ENCODE measurements at places on chromosomes 1 and 21.

- DNase-seq: no peak
Measured at GRCh38 chr1:82108843-82109242, 308.1 kb downstream of the ADGRL2 start.

GRCh38 chr1:12040457-12041051 lies 21.3 kb downstream of the MIIP start:
- DNase-seq: peak; percentile 93

GRCh38 chr1:35935442-35936388 lies 4.8 kb downstream of the AGO3 start:
- DNase-seq: no peak

GRCh38 chr21:28554660-28555475 lies 437.8 kb downstream of the LTN1 start:
- DNase-seq: no peak

GRCh38 chr21:44980562-44981489 lies 41.0 kb downstream of the SLX9 start:
- no peak for DNase-seq

DNA sequence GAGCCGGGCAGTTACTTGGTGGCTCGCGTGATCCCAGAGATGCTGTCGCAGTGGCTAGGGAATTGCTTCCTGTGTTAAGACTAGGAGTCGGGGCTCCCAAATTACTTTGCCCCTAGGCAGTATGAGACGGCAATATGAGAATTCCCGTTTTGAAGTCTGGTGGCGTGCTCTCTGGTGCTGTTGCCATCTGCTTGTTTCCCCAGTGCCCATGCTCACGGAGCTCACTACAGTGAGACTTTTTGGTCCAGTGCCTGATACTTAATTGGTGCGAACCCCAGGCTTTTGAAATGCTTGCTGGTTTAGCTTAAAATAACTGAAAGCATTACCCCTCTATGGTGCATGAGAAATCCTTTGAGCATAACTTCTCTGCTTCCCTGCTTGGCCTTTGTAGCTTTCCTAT lies 22.3 kb downstream of the AGT start:
- DNase-seq: no peak

GRCh38 chr21:36291509-36291908 lies 28.5 kb upstream of the MORC3 start:
- DNase-seq: no peak

GRCh38 chr1:70487910-70488665 lies 77.0 kb downstream of the CTH start:
- no peak for DNase-seq

- no peak for DNase-seq
Measured at GRCh38 chr1:37131281-37131680, 97.0 kb upstream of the GRIK3 start.

DNA sequence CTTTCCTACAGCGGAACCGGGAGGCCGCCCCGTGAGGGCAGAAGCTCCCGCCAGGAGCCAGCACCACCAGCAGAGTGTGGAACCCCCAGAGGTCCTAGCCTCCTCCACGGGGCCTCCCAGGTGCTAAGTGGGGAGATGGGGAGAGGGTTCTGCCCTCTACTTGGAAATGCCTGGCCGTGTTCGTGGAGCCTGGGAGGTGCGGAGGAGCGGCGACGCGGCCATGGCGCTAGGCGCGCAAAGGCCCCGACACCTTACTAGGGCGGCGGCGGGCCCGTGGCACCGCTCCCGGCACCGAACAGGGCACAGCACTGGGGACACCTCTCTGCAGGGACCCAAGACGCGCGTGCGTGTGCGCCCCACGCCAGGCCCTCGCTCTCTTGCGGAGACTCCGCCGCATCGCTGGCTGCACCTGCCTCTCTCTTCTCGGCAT lies 1.3 kb upstream of the CACNA1E start:
- DNase-seq: no peak

DNA sequence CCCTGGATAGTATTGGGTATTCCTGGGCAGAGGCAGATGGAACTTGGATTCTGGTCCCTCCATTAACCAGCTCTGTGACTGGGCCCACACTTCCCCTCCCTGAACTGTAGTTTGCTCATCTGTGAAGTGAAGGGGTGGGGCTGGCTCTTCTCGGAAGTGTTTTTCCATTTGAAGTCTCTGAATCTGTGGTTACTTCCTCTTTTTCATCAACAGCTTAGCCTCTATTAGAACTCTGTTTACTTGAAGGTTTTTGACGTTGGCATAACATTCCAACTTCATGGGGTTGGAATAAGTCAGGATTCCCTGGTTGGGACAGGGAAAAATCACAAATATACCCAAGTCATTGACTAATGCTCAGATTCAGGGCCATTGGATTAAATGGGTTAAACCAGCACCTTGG lies 3.6 kb downstream of the KIAA0040 start:
- no peak for DNase-seq

DNA sequence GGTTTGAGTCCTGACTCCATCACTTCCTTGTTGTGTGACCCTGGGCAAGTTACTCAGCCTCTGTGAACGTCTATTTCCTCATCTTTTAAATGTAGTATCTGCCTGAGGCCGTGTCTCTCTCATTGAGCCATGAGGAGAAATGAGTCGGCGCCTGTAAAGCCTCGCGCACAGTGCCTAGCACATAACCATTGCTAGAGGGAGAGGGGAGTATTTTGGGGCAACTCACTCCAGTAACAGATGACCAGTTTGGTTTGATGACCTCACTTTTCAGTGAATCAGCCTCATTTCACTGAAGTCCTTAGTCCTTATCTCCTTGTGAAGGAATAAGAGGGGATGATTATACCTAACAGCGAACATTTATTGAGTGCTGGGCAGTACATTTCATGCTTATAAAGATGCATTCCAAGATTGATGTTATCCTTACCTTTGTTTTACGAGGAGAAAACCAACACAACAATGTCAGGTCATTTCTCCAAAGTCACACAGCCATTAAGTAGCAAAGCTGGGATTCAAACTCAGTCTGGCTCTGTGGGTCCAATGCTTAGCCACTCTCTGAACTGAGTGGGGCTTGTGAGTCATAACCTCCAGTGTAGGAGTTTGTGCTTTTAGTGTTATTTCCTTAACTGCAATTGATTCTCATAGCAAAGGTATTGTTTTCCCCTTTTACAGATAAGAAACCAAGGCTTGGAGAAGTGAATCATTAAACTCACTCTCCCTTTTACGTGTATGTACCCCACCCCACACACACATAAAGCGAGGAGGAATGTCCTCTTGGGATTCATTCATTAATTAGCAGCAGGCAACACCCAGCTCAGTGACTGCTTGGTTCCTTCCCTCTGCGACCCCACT lies 25.9 kb downstream of the KCNC4 start:
- DNase-seq: peak; percentile 5

DNA sequence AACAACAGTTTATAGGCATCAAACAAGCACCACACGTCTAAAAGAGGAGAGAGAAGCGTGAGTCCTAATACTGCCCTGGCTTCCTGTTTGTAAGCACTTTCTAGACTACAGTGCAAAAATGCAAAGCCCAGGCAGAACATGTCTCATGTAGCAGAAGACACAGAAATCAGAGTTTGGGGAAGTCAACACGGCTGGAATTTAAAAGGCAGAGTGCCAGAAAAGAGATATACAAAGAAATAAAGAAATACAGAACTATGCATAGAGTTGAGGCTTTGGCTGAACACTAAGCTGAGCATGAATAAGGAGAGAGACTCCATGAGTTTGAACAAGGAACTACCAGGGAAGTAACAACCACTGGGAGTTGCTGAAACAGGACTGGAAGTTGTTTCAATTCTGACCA lies 566.6 kb upstream of the NR5A2 start:
- no peak for DNase-seq

DNA sequence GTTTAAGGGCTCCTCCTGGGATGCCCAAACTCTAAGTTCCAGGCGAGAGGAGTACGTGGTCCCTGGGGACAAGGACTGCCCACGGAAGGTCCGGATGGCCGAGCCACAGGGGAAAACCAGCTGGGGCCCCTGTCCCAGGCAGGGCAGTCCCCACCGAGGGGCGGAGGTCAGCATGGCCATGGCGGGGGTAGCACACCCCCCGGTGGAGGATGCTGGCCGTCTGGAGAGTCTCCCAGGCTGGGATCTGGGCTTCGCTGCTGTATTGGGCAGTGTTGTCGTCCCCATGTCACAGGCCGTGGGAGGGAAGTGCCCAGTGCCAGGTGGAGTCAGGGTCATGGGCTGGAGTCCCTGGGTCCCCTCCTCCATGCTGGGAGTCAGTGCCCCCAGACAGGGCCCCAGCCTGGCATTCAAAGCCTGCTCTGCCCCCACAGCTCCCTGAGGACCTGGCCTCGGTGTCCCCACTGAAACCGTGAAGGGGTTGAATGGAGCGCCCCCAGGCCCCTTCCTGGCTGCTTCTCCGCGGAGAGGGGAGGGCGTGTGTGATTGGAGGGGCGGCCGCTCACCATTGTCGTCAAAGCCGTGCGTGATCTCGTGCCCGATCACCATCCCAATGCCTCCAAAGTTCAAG lies 6.8 kb downstream of the PRXL2B start:
- no peak for DNase-seq

DNA sequence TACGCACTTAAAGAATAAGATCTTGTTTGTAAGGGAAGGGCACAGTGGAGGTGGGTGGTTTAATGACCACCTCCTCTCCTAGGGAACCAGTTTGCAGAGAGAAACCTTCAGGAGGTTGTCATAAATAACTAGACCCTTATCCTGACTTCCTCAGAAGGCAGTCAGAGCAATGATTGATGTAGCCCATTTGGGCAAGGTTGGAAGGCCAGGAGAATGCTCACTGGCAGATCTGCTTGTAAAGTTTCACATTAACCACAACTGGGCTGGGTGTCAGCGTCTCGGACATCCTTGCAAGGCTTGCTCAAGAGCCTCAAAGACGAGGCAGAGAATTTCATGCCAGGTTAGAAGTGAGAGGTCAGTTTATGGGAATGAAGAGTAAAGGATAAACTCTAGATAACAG lies 87.6 kb upstream of the TRABD2B start:
- no peak for DNase-seq

DNA sequence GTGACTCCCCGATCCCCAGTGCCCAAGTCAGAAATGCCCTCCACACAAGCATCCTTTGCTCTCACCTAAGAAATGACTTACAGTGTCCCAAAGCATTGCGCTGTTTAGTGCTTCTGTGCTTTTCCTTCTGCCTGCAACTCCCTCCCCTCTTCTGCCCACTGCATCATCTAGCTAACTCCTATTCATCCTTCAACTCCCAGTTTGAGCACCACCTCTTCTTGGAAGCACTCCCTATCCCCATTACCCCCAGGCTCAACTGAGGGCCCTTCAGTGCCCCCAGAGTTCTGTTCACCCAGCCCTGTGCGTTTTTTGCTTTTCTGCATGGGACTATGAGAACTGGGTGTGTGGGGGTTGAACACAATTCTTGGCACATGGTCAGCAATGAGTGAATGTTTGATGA lies 10.0 kb downstream of the KCNQ4 start:
- no peak for DNase-seq

- DNase-seq: no peak
Measured at GRCh38 chr1:201294876-201295275, 11.6 kb downstream of the PKP1 start.

DNA sequence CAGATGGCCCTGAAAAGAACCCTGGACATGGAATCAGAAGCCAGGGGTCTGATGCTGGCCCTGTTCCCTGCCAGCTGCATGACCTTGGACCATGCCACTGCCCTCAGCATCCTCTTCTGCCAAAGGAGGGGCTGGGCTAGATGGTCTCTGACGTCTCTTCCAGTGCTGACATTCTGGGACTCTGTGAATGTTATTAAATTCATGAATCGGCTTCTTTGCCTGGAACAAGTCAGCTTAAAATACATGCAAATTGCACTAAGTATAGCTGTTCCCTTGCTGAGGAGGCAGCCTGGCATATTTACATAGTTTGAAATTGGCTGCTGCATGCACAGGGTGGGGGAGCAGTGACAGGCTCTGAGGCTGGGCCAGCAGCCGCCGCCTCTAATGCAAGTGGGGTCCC lies 23.8 kb downstream of the KCNA2 start:
- no peak for DNase-seq

GRCh38 chr1:75503221-75503974 lies 107.5 kb downstream of the SLC44A5 start:
- DNase-seq: no peak

DNA sequence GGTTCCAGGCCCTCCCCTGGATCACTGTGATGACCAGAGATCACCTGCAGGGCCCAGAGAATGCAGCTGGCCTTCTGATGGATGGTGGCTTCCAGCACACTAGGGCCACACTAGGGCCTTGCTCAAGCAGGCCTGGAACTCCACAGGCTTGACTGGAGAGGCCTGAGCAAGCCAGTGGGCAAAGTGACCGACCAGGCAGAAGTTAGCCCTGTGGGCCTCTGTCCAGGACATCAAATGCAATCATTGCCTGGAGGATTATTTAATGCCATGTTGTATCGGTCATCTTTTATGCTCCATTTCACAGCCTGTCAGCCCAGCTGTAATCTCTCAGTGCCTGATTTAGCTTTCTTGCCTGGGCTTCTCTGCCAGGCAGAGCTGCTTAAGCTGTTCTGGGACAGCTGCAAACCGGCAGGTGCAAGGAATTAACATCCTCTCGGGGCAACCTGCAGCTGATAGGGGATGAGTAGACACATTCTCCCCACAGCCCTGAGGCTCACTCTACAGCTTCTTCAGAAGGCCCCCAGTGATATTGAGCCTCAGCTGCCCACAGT lies 17.7 kb downstream of the NENF start:
- DNase-seq: no peak
